ENCODE measurements at places on chromosomes 3 and 15.

- no peak for DNase-seq
Measured at GRCh38 chr15:93980261-93980911, 251.0 kb upstream of the MCTP2 start.

DNA sequence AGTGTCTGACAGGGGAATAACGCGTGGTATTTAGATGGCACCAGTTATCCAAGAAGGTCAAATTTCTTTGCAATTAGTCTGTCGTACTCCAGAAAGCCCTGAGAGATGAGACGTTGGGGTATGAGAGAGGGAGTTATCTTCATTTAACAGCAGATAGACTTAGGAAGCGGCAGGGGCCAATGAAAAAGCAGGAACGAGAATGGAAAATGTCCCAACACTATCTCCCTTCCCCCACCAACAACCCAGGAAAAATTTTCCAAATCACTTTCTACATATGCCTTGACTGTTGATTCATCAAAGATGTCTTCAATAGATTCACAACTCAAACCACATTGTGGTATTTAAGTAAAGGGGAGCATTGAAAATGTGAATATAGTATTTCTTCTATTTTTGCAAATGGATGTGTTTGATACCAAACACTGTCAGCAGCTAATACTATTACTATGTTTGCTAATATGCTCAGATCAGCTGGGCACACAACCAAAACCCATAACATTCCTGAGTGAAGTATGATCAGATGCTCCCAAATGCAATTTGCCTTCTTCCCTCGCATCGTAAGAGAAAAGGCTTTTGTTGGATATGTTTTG lies 13.3 kb upstream of the GREM1 start:
- no peak for DNase-seq

- DNase-seq, result no peak
Measured at GRCh38 chr15:70356919-70357318, 259.2 kb upstream of the TLE3 start.

GRCh38 chr3:42902257-42902656 lies 3.7 kb upstream of the ZNF662 start:
- DNase-seq, result no peak

- DNase-seq, result no peak
Measured at GRCh38 chr3:196007744-196008335, 74.0 kb downstream of the TFRC start.

GRCh38 chr3:146781059-146781458 lies 175.9 kb upstream of the PLSCR5 start:
- DNase-seq, result no peak

DNA sequence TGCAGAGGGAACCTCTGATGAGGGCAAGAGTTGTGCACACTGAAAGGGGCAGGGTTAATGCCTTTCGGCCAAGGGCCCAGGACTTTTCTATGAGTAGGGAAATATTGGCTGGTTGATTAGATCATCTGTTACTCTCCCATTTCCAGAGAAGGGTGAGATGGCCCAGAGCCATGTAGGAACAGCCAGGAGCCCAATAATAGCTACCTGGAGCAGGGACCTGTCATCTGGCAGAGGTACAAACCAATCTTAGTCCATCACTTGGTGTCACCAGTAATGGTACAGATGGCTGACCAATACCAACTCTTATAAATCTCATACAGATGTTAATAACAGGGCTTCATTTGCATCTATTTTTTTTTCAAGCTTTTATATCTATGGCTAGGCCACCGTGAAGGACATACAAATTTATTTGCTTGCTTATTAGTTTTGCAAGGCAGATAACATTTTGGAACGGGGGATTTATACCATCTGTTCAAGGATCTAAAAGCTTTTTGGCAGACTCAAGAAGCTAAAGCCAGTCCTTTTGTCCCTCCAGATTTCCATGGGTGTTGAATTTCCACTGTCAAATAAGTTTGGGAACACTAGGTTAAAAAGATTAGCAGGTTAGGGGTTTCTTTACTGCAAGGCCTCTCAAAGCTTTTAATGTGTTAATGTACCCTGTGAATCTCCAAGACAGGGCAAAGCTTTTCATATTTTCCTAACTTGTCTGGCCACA lies 79.3 kb downstream of the TNIK start:
- DNase-seq, result no peak

DNA sequence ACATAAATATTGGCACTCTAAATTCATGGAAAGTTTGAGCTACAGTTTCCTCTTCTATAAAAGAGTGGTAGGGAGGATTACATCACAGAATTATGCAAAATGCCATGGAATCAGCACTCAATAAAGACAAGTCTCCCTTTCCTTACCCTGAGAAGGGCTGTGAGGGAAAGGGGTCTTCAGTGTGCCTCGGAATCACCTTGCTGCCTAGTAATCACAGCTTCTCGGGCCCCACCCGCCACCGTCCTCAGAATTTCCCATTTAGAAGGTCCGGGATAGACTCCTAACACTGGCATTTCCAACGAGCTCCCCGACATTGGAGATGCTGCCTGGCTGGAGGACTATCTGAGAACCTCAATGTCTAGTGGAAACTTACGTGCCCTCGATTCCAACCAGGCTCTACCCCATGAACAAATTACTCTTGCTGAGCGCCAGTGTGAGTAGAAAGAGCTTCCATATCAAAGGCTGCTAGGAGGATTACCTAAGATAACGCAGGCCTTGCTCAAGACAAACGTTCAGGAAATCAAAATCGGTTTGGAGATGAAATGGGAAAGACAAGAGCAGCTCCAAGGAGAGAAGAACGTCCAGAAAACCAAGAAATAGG lies 92.1 kb upstream of the CHD2 start:
- DNase-seq, result peak; percentile 50

DNA sequence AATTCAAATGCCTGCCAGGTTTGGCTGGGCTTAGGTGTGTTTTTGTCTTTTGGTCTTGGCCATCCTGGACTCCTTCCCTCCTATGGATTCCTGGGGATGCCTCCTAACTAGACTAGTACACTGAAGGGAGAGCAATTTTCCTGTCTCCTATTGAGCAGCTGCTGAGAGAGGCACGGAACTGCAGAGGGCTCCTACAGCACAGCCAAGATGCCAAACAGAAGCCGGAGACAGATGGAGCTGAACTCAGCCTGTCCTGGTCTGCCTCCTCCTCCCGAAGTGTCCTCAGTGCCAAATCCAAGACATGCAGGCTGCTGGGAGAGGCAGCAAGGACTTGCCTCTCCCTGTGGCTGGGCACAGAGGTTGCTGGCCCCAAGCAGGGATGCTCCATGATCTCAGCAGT lies 256.6 kb upstream of the PROK2 start:
- DNase-seq, result no peak

DNA sequence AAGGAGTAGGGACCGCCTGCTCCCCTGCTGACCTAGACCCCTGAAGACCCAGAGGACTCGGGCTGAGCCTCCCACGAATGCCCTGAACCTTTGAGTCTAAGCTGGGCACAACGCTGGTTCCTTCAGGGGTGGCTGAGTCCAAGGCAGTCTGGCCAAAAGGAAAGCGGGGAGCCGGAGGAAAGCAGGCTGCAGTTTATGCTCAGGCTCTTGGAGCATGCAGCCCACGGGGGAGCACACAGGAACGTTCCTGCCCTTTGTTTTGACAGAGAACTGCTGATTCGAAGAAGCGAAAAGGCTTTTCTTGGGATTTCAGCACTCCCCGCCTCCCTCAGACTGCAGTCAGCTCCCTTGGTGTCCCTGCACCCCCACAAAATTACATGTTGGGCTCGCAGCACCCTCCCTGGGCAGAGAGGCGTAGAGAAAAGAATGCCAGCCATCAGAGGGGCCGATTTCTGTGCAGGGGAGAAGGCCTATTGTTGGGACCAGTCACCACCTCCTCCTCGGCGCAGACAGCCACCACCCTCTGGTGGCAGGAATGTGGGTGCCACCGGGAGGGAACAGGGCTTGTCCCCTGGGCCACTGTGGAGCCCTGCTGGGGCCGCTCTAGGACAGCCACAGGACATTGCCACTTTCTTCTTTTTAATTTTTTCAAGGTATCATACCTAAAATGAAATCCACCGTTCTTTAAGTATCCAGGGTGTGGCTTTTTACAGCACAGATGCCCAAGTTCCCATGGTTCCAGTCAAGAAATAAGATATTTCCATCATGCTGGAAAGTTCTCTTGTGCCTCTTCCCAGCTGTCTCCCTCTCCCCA lies 72.2 kb downstream of the SMAD6 start:
- peak; percentile 92 for DNase-seq

- DNase-seq, result no peak
Measured at GRCh38 chr3:4949004-4949403, 30.2 kb upstream of the BHLHE40 start.

- no peak for DNase-seq
Measured at GRCh38 chr15:26352406-26352805, 420.5 kb downstream of the GABRB3 start.

GRCh38 chr3:32229565-32229964 lies 8.9 kb upstream of the CMTM8 start:
- no peak for DNase-seq

DNA sequence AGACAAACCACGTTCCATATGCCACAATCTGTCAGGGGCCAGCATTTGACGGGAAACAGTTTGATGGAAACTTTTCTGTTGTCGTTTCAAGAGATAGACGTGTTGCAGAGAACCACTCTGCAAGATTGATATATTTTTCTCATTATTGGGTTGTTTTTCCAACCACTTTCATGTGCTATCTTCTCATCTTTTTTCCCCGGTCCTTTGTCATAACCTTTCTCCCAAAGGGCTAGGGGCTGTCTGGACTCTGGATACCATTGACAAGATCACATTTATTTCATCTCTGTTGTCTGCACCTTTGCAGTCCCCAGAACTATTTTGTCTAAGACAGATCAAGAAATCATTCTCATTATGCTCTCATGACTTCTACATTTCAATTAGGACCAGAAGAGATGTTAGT lies 57.6 kb upstream of the SLC25A26 start:
- DNase-seq, result no peak

- no peak for DNase-seq
Measured at GRCh38 chr15:88321271-88321670, 64.7 kb upstream of the NTRK3 start.

- no peak for DNase-seq
Measured at GRCh38 chr3:128603811-128604775, 46.5 kb downstream of the RPN1 start.

DNA sequence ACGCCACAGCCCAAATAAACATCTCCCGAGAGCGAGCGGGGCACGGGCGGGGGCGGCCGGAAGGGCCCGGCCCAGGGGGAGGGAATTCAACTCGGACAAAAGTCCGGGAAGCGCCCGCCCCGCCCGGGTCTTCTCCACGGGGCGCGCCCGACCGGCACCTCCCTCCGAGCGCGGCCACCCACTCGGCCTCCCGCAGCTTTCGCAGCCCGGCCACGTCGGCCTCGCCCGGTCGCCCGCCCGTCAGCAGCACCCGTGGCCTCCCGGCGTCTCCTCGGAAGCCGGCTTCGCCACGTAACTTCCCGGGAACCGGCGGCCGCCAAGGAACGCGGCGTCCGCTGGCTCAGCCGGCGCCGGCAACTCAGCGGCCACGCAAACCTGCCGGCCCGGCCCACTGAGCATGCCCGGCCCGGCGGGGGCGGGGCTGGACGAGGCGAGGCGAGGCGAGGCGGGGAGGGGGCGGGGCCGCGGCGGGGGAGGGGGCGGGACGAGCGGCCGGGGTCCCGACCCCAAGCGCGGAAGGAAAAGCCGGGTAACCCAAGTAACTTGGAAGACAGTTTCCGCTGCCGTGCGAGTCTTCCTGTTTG lies at the start of gene TJP1:
TSS of gene TJP1 (minus strand) at position 369 of the 584 bp plus-strand sequence. CDS start 440 bp downstream, outside the sequence.
- peak; percentile 88 for DNase-seq

GRCh38 chr3:56763233-56763632 lies 38.5 kb downstream of the ARHGEF3 start:
- DNase-seq, result no peak

DNA sequence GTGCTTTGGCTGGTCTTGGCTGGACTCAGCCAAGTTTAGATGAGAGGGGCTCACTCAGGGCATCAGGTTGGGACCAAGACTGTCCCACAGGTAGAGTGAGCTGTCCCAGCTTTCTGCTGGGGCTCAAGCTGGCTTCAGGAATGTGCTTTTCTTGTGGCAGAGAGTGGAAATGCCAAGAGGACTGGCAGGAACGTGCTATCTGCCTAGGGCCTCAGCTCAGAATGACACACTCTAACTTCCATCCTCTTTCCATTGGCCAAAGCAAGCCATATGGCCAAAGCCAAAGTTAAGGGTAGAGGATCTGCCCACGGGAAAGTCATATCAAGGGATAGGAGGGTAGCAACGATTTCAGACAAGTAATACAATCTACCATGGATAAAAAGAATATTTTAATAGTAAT lies 178.8 kb downstream of the ABHD5 start:
- DNase-seq, result no peak

- DNase-seq, result no peak
Measured at GRCh38 chr15:30956216-30957124, 35.0 kb downstream of the MTMR10 start.

GRCh38 chr3:107521469-107522059 lies 1.2 kb upstream of the BBX start:
- no peak for DNase-seq

- peak; percentile 42 for DNase-seq
Measured at GRCh38 chr3:141386611-141387111, 18.4 kb downstream of the ZBTB38 start.

- no peak for DNase-seq
Measured at GRCh38 chr3:81876826-81877225, 115.4 kb upstream of the GBE1 start.

DNA sequence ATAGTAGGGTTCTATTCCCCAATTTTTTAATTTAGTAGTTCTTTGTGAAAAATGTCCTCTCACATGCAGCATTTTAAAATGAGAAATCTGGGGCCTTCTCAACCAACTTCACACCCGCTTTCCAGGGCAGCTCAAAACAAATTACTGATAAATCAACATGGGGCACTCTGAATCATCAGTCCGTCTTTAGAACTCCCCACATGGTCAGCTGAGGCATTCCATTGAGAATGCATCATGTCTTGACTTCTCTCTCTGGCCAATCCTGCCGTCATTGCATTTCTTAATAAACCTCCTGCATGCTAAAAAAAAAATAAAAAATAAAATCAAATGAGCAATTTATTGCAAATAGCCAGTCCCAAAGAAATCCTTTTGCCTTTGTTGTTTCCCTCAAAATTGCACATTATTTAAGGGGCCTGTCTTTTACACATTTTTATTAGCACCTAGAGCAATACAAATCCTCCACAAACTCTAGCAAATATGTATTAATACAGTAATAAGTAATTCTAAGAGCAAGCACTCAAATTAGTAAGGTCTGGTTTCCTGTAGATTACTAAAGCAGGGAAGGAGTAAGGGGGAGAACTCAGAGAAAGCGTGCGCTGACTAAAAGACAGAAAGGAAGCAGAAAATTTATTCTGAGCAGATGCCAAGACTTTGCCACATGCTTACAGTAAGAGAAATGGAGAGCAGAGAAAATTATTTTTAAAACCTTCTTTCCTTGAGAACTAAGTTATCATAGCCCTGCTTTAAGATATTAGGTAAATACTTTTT lies 175.7 kb downstream of the TNIK start:
- DNase-seq, result no peak

DNA sequence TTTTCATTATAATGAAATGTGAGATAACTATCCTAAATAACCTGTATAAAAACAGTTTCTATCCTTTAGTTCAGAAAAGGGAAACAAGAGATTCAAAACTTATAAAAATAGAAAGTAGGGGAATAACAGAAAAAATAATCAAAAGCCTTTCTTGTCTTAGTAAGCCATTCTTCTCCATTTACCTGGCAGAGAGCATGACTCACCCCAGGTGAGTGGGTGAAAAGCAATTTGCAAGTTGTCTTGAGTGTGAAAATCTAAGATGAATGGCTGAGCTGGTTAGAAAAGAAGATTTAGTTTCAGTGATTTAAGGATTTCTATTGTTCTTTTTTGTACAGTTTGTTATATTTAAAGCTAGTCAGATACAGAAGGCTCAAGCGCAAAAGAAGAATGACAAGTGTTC lies 702.0 kb downstream of the GRM7 start:
- DNase-seq, result no peak

GRCh38 chr3:136916223-136916622 lies 41.6 kb upstream of the IL20RB start:
- DNase-seq, result no peak

Measured in K562 (cell line).